ENCODE measurements at places on chromosomes 11 and 22. TPM values are rescaled to one million over a fixed set of nuclear protein-coding genes. Genes with fewer than 3 reads are reported as not detected.

Gene CRYAB
- total RNA-seq = 13.0 TPM

Gene RAB3IL1
- total RNA-seq = 15.1 TPM

Gene LRRC55
- total RNA-seq = not detected

Gene C11orf86
- 97.2 TPM for total RNA-seq

Gene B4GALNT4
- 10.4 TPM for total RNA-seq

Gene CHRM1
- total RNA-seq = 0.06 TPM

Gene LMO2
- 1.1 TPM for total RNA-seq

Gene NXPE1
- total RNA-seq = not detected

Gene DCDC1
- total RNA-seq = 0.51 TPM

Gene PRR33
- not detected for total RNA-seq

Gene CLMP
- 19.0 TPM for total RNA-seq

Gene GNAZ
- 1.9 TPM for total RNA-seq

Gene OR52E4
- not detected for total RNA-seq

Gene OR51G2
- not detected for total RNA-seq

Gene OR4C6
- not detected for total RNA-seq

Gene IGF2
- 3.5 TPM for total RNA-seq

Gene DDI1
- not detected for total RNA-seq

Gene SLC22A8
- total RNA-seq = not detected

Gene VWCE
- total RNA-seq = 0.61 TPM

Gene GPR83
- total RNA-seq = not detected

Gene CYTH4
- 1.5 TPM for total RNA-seq

Gene MYO7A
- total RNA-seq = 1.2 TPM

Gene LAYN
- total RNA-seq = 4.9 TPM

Gene APOL1
- 13.9 TPM for total RNA-seq

Gene GGT1
- 110 TPM for total RNA-seq

Gene SUSD2
- 67.0 TPM for total RNA-seq

Gene CALCA
- not detected for total RNA-seq

Gene MIOX
- not detected for total RNA-seq

Gene OR8A1
- total RNA-seq = not detected

Gene DCHS1
- 0.03 TPM for total RNA-seq

Gene NXPE2
- not detected for total RNA-seq

Gene IL18
- 107 TPM for total RNA-seq

Gene TSPAN18
- 3.5 TPM for total RNA-seq

Gene CHRNA10
- total RNA-seq = 1.7 TPM

Gene SLC25A1
- 55.8 TPM for total RNA-seq

Gene BAIAP2L2
- total RNA-seq = 5.1 TPM

Gene SLC22A25
- not detected for total RNA-seq

Gene PATE4
- not detected for total RNA-seq

Gene SMTNL1
- not detected for total RNA-seq

Gene FGF19
- total RNA-seq = 0.09 TPM

Gene SYT7
- total RNA-seq = 1.8 TPM

Gene APOL6
- 1.4 TPM for total RNA-seq

Gene PTH
- not detected for total RNA-seq

Measured in A549 treated with GW870086 at 1 μM for 4 hours (cell line).